Renal pelvis (tissue), 12 donors: ENCODE measurements at places on chromosomes 1 and 21. TPM values are rescaled to one million over a fixed set of nuclear protein-coding genes. Genes with fewer than 3 reads are reported as not detected.

DNA sequence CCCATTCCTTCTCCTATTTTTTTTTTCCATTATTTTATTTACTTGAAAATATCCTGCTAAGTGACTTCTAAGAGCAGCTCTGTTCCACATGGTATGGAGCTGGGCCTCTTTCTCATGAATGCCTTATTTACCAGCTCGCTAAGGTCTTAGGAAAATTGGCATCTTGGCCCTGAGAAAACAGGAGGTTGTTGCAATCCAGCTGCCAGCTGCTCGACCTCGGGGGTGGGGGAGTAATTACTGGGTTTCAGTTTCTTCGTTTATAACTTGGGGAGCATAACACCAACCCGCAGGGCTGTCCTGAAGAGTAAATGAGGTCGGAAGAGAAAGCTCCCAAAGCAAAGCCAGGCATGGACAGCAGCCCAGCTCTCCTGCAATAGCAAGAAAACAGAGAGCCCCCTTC, 176.3 kb downstream of the AJAP1 start:
- DNase-seq = no peak

DNA sequence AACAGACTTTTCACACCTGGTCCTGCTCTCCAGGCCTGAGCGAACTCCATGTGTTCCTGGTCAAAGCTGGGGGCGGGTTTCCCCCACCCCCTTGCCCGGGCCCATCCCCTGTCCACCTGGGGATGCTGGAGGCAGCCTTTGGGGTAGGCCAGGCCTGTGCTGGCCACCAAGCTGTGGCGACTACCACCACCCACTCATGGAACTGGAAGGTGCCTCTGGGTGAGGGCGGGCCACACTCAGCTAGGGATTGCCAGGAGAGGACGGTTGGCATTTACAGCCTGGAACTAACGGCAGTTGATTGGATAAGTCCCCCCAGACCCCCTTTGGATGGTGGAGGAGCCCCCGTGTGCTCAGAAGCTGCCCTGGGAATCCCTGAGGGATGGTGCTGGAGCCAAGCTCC, 7.9 kb downstream of the S100B start:
- DNase-seq = no peak

DNA sequence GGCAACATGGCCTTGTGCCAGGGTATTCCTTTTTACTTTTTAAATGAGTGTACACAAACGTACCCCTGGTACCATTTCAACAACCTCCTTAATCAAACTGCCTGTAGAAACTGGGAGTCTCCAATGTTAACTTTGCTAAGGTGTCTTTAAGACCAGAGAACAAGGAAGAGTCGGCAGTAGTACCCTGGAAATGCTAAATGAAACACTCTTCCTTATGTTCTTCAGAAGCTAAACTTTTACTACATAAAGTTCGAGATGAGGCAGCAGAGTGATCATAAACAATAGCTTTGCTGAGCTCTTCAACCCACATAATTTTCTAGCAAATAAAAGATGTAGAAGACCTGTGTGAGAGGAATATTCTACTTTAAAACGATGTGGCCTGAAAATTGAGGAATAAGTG, 297.7 kb upstream of the NRIP1 start:
- DNase-seq = no peak

LHX4 gene
- 4.5 TPM for polyA plus RNA-seq

PODN gene
- 1.7 TPM for polyA plus RNA-seq

TRIM67 gene
- 0.10 TPM for polyA plus RNA-seq
